ENCODE measurements at places on chromosomes 12 and 14. TPM values are rescaled to one million over a fixed set of nuclear protein-coding genes. Genes with fewer than 3 reads are reported as not detected.

The STAB2 gene
- total RNA-seq, result 0.25 TPM

DNA sequence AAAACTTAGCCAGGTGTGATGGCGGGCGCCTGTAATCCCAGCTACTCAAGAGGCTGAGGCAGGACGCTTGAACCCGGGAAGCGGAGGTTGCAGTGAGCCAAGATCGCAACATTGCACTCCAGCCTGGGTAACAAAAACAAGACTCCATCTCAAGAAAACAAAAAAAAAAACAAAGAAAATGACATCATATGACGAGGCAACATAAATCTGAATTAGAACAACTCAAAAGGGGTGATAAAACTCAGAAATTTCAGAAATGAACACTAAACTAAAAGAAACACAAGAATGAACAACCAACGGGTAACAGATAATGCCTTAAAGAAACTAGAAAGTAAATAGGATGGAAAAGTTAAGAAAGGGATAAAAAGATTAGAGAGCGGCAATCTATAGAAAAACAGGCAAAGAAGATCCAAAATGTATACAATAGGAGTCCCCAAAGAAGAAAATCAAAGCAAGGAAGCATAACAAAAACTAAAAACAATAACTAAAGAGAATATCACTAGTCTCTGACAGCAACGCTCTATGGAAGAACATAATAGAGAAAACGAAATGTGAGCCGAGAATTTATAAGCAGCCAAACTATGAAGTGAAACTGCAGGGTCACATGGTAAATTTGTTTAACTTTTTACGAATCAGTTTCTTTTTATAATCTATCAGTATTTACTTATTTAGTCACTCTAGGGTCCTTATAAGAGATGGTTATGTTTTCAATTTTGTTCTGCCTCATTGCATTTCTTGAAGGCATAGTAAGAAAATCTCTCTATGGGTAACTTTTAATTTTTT lies 45.7 kb downstream of the SPPL3 start:
- no peak for DNase-seq

DNA sequence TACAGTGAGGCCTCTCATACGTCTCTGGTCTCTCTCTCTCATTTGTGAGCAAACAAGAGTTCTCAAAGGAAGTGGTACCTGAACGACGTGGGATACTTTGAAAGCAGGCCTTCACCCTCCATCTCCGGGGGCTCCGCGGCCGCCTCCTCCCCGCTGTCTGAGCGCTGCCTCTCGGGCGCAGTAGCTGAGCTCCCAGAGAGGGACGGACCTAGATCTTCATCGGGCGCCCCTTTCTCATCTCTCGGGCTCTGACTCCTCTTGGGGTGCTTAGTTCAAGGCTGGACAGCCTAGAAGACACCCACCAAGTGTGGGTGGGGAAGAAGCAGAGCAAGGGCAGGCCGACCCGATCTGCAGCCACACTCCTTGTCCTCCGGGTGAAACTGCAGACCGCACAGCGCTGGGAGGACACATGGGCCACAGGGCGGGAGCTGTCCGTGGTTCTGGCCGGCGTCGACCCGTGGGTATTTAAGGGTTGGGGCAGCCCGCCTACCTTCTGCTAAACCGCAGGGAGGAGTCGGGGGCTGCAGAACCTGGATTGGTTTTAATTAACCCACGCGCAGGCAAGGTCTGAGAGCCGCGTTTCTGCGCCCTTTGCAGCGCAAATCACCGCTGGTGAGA lies 92.7 kb downstream of the PAH start:
- peak; percentile 40 for DNase-seq

The NRL gene
- total RNA-seq, result 0.77 TPM

- DNase-seq, result no peak
These were observed 115.5 kb upstream of the PARP11 start for GRCh38 chr12:3988519-3989217.

- DNase-seq, result no peak
These were observed 31.4 kb downstream of the FGD6 start for GRCh38 chr12:95185854-95186253.

GRCh38 chr12:2513141-2514037 lies 281.4 kb upstream of the FKBP4 start:
- no peak for DNase-seq

DNA sequence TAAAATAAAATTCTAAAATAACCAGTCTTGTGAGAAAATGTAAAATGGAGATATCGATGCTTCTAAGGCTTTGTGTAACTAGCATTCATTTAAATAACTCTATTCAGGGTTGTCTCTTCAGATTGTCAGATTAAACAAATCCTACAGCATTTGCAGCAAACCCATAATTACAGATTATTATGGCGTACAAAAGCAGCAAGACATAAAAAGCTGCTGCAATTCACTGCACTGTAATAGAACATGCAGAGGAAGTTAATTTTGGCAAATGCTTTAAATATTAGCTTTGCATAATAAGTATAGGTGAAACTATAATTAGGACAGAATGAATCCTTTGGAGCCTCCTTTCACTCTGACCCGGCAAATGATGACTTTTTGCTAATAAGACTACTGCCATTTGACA lies 98.3 kb downstream of the INSM2 start:
- no peak for DNase-seq

DNA sequence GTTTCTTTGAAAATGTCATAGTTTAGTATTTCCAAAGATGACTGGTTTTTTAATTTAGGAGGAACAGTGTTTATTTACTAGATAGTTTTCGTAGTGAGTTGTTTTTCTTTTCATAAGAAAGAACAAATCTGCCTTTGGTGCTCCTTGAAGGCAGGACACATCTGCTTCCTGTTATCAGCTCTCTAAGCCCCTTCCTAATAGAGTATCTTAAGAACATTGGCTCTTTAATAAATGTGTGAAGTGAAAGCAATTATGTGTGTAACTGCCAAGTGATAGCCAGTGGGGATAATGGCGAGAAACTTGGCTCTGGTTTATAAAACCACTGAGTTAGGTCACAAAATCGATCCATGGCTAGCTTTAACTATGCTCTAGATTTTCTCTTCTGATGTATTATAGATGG lies 23.5 kb upstream of the PPFIBP1 start:
- no peak for DNase-seq

DNA sequence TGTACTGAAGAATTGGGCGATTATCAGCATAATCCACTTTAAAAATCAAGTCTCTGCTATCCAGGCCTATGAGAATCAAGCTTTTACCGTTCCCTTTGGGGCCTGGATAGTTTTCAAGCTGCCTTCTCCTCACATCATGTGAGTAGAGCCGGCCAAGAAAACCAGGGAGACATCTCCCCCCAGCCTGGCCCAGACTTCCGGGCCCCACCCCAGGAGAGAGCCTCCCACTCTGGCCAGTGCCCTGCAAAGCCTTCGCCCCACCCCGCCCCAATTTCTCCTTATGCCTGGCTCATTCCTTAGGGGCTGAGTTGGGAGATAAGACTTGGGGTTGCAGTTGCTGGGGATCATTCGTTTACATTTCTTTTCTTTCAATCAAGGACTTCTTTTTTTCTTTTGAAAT lies 1.4 kb upstream of the TMEM132C start:
- peak; percentile 36 for DNase-seq

The OR6C76 gene
- total RNA-seq, result not detected

DNA sequence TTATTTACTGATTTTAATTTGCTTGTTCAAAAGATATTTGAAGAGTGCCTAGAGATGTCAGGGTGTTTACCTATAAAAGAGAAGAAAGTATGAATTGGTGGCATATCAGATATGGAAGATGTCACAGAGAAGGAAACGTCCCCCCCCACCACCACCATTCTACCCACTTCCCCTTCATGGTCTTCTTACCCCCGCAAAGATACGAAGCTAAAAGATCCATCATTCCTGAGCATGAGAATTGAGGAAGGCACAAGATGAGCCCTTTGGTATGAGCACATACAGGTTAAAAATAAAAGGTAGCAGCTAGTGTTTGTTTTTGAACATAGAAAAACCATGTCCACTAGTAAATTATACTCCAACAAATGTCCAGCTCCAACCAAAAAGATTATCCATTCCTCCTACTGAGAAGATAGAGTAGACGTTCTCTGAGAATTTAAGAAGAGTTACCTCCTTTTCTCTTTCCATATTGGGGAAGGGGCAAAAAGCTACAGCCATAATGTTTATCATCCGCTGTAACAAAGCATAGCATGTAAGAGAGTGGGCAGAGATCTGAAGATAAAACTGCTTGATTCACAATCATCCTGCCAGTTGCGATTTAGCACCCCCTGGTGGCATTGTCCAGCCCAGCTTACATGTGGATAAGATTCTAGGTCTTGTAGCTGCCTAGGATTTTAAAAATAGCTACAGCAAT lies 29.1 kb downstream of the NFYB start:
- peak; percentile 81 for DNase-seq

GRCh38 chr12:18496156-18496555 lies 234.8 kb downstream of the PIK3C2G start:
- no peak for DNase-seq

DNA sequence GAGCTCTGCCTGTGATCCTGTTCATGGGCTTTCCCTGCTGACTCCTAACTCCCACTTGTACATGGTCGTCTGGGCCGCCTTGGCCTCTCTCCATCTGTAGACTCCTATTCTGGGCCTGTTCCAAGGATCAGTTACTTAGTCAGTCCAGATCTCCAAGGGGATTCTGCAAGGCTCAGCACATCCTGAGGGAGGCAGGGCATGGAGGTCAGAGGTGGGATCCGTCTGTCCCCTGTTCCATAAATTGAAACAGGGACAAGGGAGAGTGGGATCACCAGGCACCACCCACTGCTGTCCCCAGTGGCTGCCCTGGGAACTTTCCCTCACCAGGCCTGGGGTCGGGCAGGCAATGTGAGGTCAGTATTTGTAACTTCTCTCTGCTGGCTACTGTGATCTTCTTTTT lies 43.5 kb downstream of the KCTD10 start:
- DNase-seq, result peak; percentile 42

- peak; percentile 5 for DNase-seq
These were observed 142.1 kb downstream of the TSPAN9 start for GRCh38 chr12:3219233-3219632.

The TAS2R46 gene
- 0.27 TPM for total RNA-seq

GRCh38 chr12:63292471-63293221 lies 141.6 kb upstream of the AVPR1A start:
- no peak for DNase-seq

The SLC38A6 gene
- total RNA-seq, result 5.3 TPM

DNA sequence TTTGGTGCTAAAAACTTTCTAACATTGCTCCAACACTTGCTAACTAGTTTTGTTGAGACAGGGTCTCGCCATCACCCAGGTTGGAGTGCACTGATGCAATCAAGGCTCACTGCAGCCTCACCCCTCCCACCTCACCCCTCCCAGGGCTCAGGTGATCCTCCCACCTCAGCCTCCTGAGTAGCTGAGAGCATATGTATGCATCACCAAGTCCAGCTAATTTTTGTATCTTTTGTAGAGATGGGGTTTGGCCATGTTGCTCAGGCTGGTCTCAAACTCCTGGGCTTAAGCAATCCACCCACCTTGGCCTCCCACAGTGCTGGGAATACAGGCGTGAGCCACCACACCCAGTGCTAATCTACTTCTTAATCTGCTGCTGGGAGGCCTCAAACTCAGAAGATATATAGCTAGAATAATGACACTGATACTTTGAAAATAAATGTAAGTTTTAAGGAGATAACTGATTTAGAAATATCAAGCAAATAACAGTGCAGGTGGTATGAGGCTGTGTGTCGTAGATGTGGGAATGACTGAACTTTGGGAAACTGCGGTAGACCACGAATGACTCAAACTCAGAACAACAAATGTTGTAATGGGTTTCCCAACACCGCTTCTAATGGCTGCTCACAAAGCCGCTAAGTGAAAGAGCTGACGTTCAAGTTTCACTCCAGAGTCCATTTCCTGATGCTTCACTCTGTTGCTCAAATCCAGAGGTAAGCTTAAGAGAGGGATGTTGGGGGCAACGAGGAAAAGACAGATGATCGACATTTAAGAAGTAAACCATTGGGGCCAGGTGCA lies 10.0 kb downstream of the TMCC3 start:
- no peak for DNase-seq

DNA sequence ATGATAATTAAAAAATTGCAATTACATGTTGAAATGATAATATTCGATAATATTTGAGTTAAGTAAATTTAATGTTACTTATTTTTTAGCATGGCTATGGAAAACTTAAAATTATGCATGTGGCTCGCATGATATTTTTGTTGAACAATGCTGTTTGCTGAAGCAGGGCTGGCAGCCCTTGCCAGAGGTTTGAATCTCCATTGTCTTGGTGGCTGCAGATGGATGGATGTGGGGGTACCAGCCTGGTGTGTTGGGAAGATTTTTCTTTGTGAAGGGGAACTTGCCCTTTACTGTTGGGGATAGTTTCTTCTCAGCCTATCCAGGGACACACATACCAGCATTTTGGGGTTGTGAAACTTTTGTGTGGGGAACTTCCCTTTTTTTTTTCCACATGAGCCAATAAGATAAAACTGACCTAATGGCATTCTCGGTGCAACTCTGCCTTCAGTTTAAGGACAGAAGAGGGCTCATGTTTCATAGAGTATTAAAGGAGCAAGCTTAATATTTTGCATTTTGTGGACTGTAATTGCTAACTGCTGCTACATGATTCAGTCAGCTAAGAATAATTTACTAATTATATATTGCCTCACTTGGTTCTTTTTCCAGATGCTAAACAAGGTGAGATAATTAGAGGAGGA lies 8.8 kb downstream of the RASSF3 start:
- DNase-seq, result no peak

GRCh38 chr12:21819236-21819635 lies 44.7 kb upstream of the KCNJ8 start:
- no peak for DNase-seq

GRCh38 chr14:44379292-44379977 lies 127.6 kb downstream of the FSCB start:
- peak; percentile 26 for DNase-seq

DNA sequence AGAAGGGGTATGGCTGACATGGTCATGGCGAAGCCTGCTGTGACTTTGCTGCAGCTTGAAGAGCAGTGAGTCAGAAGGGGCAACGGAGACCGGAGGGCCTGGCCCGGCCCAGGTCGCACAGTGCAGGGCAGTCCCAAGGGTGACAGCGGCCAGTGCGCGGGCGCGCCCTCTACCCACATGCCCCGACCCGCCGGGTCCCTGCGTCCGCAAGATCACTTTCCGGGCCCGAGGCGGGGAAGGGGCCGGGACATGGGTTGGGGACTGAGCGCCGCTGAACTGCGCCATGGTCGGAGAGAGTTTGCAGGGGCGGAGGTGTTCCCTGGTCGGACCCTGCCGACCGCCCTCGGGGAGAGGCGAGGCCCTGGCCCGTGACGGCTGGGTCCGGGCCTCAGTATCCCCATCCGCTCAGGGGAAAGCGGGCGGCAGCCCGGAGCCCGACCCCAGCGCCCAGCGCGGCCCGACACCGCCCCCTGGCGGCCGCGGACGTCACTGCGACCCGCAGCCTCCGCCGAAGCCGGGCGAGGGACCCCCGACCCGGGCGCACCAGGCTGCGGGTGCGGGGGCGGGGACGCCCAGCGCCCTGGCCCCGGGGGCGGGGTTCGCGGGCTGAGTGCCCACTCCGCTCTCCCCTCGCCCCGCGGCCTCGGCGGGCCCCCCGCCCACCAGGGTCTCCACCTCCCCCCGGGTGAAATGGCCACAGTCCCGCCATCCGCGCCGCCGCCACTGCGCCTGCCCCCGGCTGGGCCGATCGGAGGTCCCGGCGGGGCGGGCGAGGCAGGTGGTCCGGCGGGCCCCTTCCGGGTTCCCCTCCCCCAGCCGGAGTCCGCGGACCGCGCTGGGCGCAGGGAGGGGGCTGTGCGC lies 7.2 kb upstream of the ANKRD9 start:
- DNase-seq, result peak; percentile 83

GRCh38 chr12:93403988-93404803 lies 26.5 kb downstream of the NUDT4 start:
- DNase-seq, result no peak
